ENCODE measurements at places on chromosomes 11 and 22.

DNA sequence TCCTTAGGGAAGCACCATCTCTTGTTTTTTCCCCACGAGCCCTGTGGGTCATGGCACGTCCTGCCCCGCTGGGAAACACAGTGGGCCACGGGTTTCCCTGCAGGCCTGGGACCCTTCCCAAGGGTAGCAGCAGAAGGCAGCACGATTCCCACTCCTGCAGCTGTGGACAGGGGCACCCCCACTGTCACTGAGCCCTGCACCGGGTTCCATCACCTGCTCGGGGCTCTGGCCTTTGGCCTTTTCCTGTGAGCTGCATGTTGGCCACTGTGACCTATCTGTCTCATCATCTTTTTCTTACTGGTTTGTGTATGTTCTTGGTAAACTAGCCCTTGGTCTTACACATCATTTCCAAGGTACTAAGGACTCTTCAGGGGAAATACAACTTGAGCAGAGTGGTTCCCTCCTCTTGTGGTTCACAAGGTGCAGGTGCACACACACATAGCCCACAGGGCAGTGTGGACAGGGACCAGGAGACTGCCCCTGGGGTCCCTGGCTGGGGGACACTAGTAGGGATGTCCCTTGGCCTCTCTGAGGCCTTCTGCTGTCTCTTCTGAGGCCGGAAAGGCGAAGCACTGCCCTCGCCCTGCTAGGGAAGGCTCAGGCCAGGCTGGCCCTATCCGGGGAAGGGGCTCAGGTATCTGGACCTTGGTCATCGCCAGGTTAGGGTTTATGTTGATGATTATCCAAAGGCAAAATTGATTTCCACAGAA, 19.0 kb upstream of the TXNRD2 start:
- no peak for DNase-seq

DNA sequence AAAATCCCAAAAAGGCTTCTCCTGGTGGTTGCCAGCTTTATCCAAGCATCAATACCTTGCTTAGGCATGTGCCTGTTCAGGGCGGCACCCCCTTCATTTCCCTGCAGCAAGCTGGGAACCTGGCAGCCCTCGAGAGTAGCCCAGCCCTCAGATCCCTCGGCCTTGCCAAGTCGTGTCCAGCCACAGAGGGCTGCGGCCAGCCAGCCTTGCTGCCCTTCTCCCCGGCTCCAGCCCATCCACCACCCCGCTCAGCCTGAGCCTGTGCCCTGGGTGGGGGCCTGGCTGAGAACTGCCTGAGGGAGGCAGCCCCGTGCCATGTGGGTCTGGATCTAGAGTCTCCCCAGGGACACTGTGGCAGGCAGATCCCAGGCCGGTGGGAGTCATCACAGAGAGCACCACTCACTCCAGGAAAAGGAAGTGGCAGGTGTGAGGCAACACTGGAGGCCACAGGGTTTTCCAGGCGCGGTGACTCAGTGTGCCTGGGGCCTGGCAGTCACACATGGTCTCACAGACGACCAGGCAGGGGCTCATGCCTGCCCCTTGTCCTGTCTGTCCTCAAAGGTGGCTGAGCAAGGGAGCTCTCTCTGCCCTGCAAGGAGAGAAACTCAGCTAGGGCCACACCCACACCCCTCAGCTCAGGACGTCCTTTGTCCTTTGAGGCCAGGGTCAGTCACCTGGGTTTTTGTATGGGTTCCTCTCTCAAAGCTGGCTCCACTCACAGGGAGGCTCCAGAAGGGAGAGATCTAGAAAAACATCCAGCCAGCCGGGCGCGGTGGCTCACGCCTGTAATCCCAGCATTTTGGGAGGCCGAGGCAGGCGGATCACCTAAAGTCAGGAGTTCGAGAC, 12.2 kb upstream of the CDC42BPG start:
- DNase-seq = peak; percentile 55

GRCh38 chr22:41863472-41863871, 30.6 kb downstream of the SREBF2 start:
- no peak for DNase-seq

DNA sequence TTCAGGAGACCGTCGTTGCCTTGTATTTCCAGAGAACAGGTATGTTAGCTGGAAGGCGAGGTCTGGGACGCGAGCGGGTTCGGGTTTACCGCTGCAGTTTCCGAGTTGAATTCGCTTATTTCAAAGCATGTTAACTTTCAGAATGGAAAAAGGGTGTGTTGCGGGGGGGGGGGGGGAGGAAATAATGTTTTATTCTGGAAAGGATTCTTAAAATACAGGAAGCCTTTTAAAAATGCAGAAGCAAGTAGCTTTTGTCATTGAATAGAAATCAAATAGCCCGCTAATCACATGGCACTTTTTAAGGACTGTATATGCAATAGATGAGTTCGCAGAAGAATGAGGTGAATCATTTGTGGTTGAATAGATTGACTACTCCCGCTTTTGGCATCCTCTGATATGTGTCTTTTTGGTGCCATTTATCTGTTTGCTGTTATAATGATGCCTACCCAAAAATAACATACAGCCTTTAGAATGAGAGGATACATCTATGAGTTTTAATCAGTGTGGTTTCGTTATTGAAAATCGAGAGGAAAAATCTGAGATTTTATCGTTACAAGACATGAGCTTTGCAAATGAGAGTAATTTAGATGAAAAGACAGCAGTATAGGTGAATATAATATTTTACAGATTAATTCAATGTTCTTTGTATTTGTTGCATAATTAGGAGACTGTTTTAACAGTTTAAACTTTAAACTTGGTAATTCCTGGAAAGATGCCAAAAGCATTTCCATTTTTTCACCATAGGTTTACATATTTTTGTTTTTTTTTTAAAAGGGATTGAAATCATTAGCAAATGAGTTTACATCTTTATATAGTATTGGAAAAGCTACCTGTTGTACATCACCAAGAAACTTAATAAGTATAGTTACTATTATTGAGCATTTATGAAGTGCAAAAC, 1.7 kb downstream of the PDE3B start:
- DNase-seq = peak; percentile 27

- no peak for DNase-seq
Observed at GRCh38 chr22:26548984-26549383, 36.7 kb upstream of the TFIP11 start.

DNA sequence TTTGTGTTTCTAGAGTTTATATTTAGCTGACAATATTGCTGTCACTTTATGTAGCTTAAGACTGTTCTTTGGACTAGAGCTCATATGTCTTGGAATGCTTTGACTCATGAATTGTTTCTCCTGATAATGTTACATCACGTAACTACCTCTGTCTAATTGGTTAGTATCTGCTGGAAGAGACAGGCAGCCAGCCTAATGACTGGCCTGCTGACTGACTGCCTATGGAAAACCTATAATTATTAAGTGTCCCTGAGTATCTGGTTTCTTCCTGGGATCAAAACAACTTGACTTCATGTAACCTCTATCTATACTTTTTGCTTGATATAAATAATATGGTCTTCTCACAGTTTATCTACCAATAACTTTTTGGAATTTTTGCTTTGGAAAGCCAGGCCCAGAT, 9.4 kb downstream of the SOX6 start:
- no peak for DNase-seq

DNA sequence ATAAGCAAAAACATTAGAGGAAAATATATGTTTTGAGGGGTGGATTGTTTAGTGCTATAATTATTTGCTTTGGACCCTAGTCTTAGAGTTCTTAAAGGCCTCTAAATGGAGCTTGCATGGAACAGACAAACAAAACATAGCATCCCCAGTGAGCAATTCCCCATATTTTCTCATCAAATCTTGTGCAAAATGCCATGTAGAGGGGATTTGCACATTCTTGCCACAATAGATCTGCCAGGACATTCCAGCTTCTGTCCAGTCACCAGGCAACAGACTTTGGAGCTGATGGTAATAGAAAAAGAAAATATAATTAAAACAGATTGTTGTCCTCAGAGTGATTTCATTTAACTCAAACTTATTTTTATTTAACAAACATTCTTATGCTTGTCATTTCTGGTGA, 360.3 kb upstream of the PDGFD start:
- no peak for DNase-seq

DNA sequence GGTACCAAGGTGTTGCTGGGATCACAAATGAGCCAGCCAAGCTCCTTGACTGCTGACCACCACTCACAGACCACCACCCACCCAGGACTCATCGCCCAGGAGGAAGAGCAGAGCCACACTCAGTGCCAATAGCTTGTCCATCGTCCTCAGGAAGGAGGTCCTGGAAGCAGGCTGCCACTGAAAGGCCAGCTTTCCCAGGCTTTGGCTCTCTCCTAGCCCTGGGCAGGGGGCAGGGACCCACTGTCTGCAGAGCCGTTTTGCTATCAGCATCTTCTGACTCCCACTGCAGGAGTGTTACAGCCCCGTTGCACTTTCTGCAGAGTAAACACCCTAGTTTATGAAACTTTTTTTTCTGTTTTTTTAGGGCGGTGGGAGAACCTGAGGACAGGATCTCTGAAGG, 12.2 kb upstream of the ACRV1 start:
- DNase-seq = no peak

GRCh38 chr11:45267052-45267451, 19.1 kb downstream of the SYT13 start:
- no peak for DNase-seq

- no peak for DNase-seq
Observed at GRCh38 chr11:122375687-122376399, 259.8 kb upstream of the BLID start.

DNA sequence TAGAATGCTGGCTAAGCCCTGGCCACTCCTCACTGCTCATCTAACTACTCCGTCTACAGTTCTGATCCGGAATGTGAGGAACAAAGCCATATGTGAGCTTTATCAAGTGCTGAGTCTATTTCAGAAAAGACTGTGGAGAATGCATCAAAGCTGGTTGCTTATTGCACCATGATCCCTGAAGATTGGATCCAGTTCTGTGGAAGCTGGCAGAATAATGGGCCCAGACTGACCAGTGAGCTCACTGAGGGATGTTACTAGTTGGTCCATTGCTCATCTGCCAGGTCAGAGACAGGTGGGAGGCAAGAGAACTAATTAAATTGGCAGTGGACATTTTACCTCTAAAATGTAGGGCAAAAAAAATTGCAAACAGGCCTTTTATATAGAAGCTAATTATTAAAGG, 681.3 kb downstream of the NTM start:
- DNase-seq = no peak

GRCh38 chr11:111365722-111366559, 13.1 kb downstream of the POU2AF1 start:
- no peak for DNase-seq

DNA sequence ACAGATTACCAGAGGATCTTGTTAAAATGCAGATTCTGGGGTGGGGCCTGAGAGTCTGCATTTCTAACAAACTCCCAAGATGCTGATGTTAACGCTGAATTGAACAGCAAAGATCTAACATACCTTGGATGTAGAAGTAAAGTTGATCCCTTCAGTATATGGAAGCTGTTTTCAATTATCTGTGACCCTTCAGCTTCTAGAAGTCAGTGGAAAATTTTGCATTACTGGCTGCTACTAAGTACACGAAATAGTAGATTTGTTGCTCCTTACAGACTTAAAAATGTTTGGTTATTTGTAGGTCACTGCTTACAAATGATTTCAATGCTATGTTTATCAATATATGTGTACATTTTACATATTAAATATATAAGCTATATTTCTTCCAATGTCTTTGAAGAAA, 107.4 kb downstream of the ARHGAP42 start:
- DNase-seq = no peak

GRCh38 chr22:25478528-25478927, 85.9 kb upstream of the GRK3 start:
- DNase-seq = no peak

GRCh38 chr11:68956142-68956541, 24.6 kb downstream of the MRGPRD start:
- no peak for DNase-seq

GRCh38 chr11:3905080-3905953, 49.9 kb downstream of the STIM1 start:
- peak; percentile 72 for DNase-seq

DNA sequence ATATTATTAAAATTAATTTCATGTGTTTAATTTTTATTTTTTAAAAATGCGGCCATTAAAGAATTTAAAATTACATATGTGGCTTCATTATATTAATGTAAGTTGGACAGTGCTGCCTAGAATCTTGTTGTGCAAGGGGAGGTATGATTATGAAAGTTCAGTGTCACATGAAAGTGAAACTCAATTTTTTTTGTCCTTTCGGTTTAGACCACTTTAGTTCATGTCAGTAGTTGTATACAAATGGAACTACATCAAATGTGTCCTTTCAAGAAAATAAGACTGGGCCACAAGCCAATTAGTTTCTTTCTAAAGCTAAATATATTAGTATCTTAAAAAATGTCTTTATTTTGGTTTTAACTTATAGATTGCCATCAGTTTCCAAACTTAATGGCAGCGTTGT, 35.7 kb downstream of the TBCEL start:
- no peak for DNase-seq

- DNase-seq = no peak
Observed at GRCh38 chr11:20102397-20102796, 57.9 kb downstream of the DBX1 start.

DNA sequence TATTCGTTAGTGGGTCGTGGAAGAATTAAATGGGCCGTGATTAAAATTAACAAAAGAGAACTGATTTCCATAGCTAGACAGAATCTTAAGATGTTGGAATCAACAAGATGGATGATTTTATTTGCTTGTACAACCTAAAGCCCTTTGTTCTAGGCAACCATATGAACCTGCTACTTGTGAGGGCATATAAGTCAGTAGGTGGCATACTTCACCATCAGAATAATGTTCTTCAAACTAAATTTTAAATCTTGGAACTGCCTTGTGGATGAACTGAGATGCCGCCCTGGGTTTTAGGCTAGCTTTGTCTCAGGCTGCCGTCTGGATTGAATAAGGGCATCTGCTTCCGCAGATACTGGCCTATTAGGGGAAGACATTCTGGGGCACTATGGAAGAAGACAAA, 40.9 kb downstream of the CSRP3 start:
- no peak for DNase-seq

DNA sequence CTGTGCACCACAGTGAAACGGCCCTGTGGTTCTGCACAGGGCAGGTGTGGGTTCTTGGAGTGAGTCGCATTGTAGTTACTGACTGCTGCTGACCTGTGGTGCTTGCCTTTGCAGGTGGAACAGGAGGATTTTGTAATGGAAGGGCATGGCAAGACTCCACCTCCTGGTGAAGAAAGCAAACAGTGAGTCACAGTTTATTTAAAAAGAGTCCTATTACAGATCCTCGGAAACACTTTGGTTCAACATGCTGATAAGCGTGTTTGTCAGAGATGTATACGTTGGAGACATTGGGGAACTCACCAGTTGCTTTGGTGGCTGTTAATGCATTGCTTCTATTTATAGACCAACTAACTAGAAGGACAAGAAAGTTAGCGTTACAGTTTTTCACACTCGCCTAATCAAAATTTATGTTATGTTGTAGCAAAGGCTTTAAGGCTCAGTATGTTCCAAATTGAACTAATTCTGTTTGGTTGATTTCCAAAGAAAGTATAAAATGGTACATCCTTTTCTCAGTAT, 21.7 kb upstream of the TNRC6B start:
- DNase-seq = no peak

- no peak for DNase-seq
Observed at GRCh38 chr11:108009497-108010370, 1.0 kb downstream of the CUL5 start.

DNA sequence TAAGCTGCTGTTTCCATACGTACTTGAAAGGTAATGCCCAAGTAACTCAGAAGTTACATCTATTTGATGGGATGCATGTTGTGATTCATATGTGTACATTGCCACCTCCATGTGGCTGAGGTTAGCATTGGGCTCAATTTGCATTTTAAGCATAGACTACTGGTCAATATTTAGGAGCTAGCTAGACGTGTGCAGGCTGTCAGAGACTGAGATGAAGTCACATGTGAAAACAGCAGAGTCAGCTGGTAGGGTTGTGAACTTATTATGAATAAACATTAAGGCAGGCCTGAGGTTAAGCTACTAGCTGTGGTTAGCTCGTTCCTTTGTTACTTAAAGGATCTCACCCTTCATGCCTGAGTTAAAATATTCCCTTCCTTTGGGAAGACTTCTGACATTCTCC, 114.5 kb upstream of the MTNR1B start:
- no peak for DNase-seq

All from activated CD8-positive, alpha-beta memory T cell treated with anti-CD3 and anti-CD28 coated beads, Interleukin-2, amount 50 U/mL, for 4 hours (primary cell).